NCI-H1436 treated with DMSO at 0.1 percent for 48 hours (cell line): ENCODE measurements at places on chromosomes 5 and 9.

DNA sequence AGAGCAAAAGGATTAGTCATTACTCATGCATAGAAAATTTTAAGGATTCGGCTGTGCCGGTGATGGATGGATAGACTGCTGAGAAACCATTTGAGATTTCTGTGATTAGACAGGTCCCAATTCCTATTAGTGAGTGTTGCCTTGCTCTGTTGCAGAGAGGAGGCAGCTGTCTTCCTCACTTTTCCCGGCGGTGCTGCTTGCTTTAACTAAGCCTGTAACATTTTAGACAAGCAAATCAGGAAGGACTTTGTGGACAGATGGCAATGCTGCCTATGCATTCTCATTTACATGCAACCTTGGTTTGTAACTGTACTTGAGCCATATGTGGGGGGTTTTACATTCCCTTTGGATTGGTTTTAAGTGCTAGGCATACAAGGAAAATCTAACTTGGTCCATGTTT is 1176.3 kb downstream of the CDH18 start:
- DNase-seq: no peak

DNA sequence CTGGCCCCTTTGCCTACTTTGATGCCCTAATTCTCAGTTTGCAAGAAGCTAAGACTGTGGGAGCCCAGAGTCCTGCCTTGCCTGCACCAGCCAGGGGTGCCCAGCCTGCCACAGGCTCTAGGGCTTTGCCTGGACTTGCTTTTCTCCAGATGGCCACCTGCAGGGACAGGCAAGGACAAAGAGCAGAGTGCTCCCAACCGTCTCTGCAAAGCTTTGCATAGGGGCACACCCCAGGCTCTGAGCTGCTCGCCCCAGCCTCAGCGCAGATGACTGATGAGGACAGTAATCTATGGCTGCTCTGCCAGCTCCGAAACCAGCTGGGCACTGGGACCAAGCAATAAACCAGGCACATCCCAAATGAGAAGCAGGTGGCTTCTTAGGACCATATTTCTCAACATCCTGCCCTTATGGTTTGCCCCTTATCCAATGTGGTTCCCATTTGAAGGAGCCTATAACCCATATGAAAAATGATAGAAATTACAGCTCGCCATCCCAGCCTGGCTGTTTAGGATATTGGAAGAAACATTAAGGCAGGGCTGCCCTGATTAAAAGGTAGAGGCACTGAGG is 25.4 kb upstream of the TCF7 start:
- DNase-seq: no peak

DNA sequence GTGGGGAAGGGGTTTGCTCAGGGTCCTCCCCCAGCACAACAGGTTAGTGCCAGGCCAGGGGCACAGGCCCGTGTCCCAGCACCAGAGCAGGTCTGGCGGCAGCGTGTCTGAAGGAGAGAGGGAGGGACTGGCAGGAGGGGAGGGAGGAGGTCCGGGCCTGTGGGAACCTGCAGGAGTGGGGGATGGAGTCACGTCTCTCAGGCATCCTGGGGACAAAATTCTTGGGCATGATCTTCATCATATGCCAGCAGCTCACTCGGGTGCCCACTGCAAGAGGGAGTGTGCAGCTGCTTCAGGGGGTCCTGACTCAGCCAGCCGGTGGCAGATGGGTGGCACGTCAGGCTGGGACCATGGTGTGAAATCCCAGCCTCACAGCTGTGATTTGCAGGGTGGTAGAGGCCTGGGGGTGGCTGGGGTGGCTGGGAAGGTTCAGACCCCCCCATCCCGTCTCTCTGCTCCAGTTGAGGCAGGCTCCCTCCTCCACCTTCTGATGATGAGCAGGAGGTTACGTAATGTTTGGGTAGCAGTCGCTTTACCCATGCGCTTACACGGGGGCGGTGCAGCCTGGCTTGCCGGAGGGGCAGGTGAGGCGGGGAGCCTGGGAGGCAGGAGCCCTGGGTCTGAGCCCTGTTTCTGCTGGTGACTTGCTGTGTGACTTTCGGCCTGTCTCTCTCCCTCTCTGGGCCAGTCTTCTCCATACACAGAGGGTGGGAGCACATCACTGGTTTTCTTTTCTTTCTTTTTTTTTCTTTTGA is 40.5 kb downstream of the NCS1 start:
- DNase-seq: no peak

DNA sequence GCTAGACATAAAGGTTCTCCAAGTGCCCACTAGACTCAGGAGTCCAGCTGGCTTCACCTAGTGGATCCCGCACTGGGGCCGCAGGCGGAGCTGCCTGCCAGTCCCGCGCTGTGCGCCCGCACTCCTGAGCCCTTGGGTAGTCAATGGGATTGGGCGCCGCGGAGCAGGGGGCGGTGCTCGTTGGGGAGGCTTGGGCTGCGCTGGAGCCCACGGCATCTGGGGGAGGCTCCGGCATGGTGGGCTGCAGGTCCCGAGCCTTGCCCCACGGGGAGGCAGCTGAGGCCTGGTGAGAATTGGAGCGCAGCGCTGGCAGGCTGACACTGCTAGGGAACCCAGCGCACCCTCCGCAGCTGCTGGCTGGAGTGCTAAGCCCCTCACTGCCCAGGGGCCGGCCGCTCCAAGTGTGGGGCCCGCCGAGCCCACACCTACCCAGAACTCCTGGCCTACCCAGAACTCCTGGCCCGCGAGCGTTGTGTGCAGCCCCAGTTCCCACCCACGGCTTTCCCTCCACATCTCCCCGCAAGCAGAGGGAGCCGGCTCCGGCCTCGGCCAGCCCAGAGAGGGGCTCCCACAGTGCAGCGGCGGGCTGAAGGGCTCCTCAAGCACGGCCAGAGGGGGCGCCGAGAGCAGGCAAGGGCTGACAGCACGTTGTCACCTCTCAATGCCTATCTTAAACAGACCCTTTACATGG is 260.7 kb upstream of the DMRT1 start:
- DNase-seq: no peak

DNA sequence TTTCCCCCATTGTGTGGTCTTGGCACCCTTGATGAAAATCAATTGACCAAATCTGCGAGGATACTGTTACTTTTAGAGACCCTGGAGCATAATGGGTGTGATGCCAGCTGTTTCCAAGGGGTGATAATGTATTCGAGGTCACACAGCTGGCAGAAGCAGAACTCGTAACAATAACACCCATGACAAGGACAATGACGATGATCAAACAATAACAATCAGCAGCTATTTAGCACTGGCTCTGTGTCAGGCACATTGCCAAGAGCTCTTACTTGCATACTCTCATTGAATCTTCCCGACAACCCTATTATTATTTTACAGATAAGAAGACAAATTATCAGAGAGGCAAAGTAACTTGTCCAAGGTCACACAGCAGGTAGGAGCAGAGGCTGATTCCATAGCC is 223.7 kb upstream of the MSX2 start:
- no peak for DNase-seq

DNA sequence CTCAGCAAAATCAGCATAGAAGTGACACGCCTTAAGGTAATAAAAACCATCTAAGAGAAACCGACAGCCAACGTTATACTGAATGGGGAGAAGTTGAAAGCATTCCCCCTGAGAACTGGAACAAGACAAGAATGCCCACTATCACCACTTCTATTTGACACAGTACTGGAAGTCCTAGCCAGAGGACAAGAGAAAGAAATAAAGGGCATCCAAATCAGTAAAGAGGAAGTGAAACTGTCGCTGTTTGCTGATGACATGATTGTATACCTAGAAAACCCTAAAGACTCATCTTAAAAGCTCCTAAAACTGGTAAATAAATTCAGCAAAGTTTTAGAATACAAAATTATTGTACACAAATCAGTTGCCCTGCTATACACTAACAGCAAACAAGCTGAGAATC is 393.3 kb downstream of the KIF4B start:
- DNase-seq: no peak

DNA sequence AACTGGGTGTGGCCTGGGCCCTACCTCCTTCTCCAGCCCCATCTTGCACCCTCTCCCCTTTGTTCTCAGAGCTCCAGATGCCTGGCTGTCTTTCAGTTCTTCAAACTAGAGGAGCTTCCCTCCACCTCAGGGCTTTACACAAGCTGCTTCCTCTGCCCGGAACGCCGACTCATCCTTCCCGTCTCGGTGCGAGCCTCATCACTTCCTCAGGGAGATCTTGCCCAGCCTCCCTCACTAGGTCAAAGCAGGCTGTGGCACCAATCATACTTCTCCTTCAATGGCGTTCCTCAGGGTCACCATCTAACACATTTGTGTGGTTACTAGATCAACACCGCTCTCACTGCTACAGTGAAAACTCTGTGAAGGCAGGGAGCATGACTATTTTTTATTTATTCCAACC is 56.2 kb upstream of the ZSWIM6 start:
- DNase-seq: no peak

DNA sequence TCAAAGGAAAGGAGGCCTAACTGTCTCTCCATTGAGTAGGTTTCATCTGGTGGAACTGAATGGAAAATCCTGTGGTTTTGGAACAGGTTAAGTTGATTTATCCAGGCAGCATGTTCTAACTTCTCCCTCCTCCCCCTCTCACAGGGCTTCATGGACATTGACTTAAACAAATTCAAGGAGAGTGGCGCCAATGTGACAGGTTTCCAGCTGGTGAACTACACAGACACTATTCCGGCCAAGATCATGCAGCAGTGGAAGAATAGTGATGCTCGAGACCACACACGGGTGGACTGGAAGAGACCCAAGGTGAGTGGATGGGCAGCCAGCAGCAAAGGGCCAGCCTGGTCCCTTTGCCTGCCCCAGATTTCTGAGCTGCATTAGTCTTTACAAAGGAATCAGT is 183.9 kb downstream of the GRIA1 start:
- DNase-seq: no peak

DNA sequence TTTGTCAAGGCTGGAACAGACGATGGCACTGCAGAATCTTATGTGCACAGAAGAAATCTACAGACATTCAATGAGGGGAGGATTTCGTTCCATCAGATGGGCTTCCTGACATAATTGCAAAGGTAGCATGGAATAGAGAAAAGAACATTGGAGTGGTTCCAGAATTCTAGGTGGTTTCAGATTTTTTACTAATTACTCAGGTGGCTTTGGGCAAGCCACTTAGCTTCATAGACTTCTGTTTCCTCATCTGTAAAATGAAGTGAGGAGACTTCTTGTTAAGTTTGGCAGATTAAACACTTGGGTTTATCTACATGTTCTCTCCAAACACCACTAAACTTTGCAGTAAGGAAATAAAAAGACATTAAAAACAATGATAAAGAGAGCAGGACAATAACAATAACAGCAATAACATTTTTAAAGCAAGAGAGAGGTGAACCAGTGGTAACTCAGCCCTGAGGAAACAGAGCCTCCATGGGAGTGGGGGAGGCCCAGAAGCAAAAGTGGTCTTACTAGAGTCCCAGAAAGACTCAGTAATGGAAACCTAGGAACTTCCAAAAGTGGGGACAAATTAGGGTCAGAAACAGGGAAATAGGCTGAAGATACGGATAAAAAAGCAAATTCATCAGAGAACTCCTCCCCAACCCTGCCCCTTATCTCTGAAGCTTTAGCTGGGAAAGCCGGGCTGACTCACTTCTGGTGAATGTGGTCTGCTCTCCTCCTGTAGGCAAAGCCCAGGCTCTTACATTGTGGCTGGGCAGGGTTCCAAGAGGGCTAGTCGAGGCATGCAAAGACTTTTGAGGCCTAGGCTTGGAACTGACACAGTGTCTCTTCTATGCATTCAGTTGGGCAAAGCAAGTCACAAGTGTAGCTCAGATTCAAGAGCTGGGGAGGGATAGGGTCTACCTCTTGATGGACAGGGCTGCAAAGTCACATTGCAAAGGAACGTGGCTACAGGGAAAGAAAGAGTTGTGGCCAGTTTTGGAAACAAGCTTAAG is 11.8 kb upstream of the ACTBL2 start:
- peak; percentile 57 for DNase-seq

DNA sequence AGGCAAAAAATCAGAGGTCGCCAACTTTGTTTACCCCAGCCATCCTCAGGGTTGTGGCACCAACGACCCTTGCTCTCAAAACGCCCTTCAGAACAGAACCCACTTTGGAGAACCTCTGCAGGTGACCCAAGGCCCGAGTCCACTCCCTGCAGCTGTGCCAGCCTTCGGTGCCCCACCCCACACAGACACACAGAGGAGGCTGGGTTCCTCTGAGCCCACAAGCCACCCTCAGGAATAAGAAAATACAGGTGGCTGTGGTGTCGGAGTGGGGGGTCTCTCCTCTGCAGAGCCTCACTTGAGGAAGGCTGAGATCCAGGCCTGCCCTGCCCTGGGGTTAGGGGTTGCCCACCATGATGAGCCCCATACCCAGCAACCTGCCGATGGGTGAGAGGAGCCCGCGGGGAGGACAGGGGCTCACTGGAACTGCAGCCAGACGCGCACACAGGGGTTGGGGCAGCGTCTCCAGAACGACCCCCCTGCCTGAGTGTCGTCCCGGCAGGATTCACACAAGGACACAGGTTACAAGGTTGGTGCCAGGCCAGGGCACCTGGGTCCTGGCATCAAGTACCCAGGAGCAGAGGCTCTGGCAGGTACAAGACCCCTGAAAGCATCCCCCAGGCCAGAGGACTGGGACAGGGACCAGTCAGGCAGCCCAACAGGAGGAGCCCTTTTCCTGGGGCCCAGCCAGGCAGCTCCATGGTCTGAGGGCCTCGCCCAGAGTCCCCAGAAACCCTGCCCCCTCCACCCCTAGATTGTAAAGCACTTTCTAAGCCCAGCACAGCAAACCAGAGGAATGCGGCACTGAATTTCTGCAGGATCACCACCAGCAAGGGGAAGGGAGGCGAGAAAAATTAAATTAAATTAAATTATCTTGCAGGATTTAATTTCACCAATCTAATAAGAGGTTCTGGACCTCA is 40.0 kb downstream of the NACC2 start:
- DNase-seq: no peak

DNA sequence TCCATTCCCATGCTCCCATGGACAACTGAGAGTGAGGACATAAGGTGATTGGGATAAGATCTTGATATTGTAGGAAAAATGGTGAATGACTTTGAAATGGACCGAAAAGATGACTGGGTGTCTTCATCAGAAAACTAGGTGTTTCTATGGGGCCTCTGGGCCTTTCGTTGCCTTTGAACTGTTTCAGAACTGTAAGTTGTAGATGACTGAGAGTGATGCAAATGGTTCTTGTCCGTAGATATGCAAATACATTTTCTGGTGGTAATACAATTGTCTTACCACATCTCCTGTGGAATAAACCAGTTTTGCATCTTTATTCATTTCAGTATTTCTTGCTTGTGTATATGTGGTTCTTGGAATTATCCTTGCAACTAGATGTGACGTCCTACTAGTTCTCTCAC is 16.0 kb upstream of the TEX48 start:
- no peak for DNase-seq

- DNase-seq: no peak
Measured at GRCh38 chr5:103461243-103461642, 101.3 kb downstream of the NUDT12 start.

- no peak for DNase-seq
Measured at GRCh38 chr5:92328584-92329259, 945.6 kb upstream of the ARRDC3 start.

- DNase-seq: no peak
Measured at GRCh38 chr9:16031971-16032370, 479.1 kb downstream of the CCDC171 start.
